ENCODE measurements at places on chromosomes 3 and 15.

- DNase-seq, result no peak
Measured at GRCh38 chr3:101854608-101855304, 5.4 kb downstream of the NFKBIZ start.

DNA sequence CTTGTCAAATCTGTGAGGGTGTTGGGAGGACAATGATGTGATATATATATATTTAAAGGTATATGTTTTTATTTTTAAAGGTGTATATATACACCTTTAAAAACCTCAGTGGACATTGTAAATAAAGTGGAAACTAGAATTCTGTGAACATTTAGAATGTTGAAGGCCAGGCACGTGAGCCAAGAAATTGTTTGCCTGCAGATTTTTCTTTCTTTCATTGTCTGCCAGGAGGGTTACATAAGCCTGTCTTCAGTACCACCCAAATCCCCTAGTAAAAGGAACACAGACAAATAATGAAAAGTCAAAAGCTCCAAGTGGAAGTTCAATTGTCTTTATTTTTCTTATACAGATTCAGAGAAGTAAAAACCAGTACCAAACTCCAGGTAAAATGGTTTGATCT lies 42.4 kb downstream of the TM4SF4 start:
- DNase-seq, result no peak

- no peak for DNase-seq
Measured at GRCh38 chr3:97974996-97975395, 2.8 kb upstream of the RIOX2 start.

DNA sequence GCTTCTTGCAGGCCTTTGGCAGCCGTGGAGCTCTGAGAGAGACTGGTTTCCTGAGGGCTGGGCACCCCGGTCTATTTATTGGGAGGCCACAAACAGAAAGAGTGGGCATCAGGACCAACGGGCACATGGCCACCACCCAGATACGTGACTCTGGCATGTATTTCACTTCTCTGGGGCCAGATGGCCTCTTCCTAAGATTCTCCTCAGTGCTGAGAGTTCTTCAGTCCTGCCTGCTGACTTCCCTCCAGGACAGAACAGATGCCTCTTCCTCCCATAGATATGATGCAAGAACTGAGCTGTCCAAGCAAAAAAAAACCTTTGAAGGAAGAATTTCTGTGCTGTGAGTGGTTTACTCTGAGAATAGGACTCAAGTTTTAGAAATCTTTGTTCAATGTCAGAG lies 107.7 kb downstream of the IGF2BP2 start:
- DNase-seq, result no peak
